Fibroblast of skin of back (primary cell): ENCODE measurements at places on chromosomes 1 and 21.

GRCh38 chr1:77218477-77219165 is 609 bp downstream of the PIGK start:
- no peak for DNase-seq

- no peak for DNase-seq
Observed at GRCh38 chr1:67308136-67308535, 463 bp downstream of the IL12RB2 start.

- DNase-seq = no peak
Observed at GRCh38 chr1:64877151-64877550, 89.2 kb downstream of the JAK1 start.

DNA sequence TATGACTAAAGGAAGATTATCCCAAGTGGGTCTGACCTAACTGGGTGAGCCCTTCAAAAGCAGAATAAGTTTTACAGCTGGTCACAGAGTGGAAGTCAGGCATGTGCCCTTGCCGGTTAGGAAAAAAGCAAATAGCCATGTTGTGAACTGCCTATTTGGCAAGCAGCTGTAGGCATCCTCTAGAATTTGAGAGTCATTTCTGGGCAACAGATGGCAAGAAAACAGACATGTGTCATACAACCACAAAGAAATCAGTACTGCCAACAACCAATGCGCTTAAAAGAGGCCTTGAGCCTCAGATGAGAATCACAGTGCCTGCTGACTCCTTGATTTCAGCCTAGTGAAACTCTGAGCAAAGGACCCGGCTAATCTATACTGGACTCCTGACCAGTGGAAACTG is 26.8 kb downstream of the LRRC53 start:
- no peak for DNase-seq

DNA sequence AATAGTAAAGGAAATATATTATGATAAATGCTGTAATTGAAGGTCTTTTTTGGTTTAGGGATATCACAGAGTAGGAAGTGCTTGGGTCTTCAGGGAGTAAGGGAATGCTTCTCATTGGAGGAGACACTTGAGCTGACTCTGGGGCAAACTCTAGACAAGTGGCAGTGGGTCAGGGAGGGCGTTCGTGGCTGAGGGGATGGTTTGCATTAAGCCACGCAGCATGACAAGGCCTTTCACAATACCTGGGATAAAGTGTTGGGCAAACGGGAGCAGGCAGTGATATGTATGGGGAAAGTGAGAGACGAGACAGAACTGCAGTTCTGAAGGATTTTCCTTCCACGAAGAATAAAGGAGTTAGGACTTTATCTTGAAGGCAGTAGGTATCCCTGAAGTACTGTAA is 109.0 kb downstream of the PATJ start:
- DNase-seq = no peak

DNA sequence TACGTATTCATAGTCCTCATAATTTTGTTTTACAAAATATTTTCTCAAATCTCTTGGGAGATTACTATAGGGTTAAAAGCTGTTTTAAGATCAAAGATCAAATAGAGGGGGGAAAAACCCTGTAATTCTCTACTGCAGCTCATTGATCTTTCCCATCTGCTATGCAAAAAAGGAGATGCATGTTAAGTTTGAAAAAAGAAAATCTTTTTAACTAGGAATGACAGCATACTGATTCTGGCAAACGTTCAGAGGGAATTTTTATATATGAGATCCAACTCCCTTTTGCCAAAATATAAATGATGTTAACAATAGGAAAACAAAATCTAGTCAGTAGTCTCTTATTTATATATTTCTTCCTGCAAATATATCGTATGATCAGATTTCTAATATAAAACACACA is 69.1 kb downstream of the SMYD3 start:
- no peak for DNase-seq

GRCh38 chr1:63969441-63969901 is 195.7 kb downstream of the ROR1 start:
- no peak for DNase-seq

- DNase-seq = no peak
Observed at GRCh38 chr1:202551683-202552082, 158.6 kb downstream of the SYT2 start.

- DNase-seq = peak; percentile 47
Observed at GRCh38 chr1:147496571-147497210, 44.6 kb upstream of the BCL9 start.

DNA sequence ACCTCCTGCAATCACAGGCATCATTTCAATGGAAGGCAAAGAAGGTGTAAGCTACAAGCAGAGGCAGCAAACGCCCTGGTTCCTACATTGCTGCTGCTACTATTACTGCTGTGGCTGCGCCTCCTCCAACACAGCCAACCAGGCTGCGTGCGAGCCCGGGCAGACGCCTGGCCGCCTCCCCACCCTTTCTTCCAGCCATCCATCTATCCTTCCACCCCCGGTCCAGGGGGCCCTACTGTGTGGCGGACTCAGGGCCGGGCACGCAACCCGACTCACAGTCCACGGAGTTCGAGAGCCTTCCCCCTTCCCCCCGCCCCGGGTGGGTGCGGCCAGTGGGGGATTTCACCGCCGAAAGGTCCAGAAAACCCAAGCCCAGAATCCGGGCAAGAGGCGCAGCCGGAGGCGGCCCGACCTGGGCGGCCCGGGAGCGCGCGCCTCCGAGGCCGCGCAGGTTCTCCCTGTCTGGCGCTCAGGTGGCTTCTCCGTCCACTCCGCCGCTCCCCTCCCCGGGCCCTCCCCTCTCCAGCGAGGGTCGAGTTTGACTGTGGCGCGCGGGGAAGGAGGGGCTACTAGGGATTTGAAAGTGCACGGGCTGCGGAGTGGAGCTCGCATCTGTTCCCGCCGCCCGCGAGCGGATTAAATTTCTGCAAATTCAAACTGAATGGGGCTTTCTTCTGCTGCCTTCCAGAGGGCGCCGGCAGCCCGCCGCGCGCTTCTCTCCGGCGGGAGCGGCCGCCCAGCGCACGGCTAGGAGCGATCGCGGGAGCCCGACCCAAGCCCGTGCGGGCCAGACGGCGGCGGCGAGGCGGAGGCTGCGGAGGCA is at the start of gene HUNK:
Gene HUNK, plus strand, starts transcription at position 569 of the 823 bp plus-strand sequence. CDS start 655 bp downstream, outside the sequence.
- DNase-seq = peak; percentile 61

GRCh38 chr1:75632350-75632949 is 21.5 kb upstream of the SLC44A5 start:
- DNase-seq = peak; percentile 28

GRCh38 chr1:211305044-211305443 is 21.6 kb upstream of the TRAF5 start:
- DNase-seq = peak; percentile 81

GRCh38 chr21:38842079-38842478 is 36.4 kb downstream of the ETS2 start:
- no peak for DNase-seq

- no peak for DNase-seq
Observed at GRCh38 chr21:34971656-34972055, 77.4 kb downstream of the RUNX1 start.

- no peak for DNase-seq
Observed at GRCh38 chr1:81484284-81484683, 316.4 kb upstream of the ADGRL2 start.
